Stimulated activated CD4-positive, alpha-beta T cell treated with anti-CD3 and anti-CD28 coated beads, Interleukin-4, amount 100 ng/mL, for 4 hours (primary cell): ENCODE measurements at places on chromosomes 1 and 21.

DNA sequence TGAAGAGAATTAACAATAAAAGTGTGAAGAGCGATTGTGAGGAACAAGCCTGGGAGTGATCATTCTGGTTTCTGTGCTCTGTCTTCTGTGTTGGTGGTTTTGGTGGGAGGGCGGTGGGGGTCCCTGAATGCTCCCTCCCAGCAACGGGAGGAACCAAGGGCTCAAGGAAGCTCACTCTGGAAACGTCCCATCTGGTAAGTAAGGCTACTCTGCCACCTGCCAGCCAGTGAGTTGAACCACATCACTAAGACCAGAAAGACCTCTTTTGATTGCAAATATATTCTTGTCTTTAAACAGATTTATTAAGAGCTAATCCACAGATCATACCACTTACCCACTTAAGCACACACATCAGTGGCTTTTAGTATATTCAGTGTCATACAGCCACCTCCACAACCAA, 125.0 kb downstream of the PRDM2 start:
- no peak for DNase-seq

GRCh38 chr1:30611741-30612309, 111.6 kb downstream of the MATN1 start:
- no peak for DNase-seq

GRCh38 chr1:247291161-247291560, 35.3 kb downstream of the VN1R5 start:
- DNase-seq, result no peak

DNA sequence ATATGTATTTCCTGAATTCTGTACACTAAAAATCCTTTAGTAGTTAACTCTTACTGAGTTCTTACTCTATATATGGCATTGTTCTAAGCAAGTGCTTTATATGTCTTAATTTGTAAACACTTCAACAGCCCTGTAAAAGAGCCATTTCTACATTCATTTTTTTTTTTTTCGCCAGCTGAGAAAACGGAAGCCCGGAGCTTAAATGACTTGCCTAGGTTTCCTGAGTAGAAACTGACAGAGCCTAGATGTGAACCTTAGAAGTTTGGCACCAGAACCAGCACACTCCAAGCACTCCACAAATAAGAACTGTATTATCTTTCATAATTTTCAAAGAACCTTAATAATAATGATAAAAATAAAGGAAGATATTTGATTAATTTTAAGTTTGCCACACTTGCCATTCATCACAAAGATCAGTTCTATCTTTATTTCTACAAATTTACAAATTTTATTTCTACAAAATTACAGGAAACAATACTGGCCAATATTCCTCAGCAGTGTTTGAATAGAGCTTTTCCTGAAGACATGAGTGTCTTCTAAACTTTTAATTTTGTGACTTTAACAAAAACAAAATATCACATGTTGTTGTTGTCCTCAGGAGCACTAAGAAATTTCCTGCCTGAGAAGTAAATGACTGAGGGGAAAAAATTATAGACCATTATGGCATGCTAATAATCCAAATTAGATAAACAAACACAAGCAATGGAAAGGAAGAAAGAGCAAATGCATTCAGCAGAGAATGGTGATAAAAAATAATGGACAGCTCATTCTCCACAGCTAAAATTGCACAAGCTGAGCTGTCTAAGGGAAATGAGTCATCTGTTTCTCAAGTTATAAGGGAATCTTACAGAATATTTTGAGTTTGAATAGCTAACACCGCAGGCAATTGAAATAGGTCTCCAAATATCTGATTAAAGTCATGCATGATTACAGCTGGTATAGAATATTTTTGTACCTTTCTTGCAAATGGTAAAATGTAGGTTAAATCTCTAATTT, 71.2 kb downstream of the DPYD start:
- DNase-seq, result no peak

DNA sequence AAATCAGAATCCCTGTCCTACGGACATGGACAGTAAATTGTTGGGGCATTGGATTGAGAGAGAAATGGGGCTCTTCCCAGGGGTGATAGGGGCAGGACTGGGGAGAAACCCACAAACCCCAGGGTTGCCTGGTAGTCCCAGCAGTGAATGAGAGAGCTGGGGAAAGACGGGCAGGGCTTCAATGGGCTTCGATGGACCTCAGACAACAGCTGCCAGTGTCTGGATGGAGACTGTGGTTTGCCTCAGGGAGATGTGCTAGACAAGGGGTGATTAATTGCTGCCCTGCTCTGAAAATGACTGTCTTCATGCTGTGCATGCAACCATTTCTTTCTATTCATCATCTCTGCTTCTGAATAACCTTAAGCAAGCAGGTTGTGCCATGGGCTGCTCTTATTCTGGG, 7.4 kb downstream of the GPR25 start:
- DNase-seq, result no peak

- no peak for DNase-seq
These were observed 792.3 kb upstream of the ADAMTS5 start for GRCh38 chr21:27759091-27759659.

DNA sequence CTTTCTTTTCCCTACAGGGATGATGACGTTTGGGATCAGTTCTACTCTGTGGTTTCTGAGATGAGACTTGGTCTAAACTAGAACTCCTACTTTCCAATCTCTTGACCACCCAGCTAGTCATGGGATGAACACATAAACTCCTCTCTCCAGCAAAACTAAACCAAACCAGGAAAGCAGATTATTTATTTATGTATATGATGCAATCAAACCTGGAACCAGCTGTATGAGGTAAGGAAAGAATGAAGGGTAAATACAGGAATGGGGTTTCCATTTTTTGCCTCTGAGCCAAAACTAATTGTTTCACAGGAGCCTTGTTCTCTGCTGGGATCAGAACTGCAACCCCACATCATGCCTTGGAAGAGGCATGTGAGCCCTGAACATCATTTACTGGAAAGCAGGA, 3.3 kb upstream of the AGT start:
- no peak for DNase-seq

GRCh38 chr21:45573452-45574035, 31.3 kb upstream of the SLC19A1 start:
- no peak for DNase-seq

DNA sequence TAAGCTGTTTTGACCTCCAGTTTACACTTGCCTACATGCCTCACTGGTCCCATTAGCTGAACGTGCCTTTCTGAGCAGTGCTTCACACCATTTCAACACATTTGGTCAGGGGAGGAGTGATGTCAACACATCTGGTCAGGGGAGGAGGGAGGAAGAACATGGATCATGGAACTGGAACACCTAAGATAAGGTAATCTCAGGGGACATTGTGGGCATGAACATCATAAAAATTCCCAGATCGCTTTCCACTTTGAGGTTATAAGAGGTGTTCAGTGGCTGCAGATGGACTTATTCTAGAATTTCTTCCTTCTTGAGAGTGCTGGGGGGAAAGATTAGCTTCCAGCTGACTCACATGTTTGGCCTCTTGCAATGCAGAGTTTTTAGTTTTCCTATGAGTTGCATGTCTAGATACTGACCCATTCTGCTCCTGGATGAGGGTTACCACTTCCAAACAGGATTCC, 2.0 kb downstream of the QSOX1 start:
- no peak for DNase-seq

DNA sequence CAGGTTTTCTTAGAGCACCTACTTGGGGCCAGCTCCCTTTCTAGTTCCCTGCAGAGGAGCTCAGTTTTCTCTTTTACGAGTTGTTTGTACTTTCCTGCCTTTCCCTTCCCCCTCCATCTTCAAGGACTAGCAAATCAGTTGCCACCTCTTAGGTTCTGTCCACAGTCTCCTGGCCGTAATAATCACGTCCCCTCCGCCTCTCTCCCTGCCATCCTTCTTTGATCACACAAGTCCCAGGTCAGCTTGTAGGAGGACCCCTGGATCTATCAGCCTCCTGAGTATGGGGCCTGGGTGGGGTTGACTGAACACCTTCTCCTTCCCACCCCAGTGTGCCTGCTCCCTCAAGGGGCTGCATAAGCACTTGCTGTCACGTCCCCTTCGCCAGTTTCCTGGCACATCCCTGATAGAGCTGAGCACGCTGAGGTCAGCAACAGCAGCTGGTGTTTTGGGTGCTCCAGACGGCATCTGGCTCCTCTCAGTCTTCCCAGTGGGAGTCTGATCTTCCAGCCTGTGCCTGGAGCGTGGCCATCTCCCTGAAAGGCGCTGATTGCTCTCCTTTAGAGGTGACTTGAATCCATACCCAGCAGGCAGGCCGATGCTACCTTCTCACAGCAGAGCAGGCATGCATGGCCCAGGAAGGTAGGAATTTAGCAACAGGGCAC, 216.1 kb upstream of the TMEM51 start:
- no peak for DNase-seq

DNA sequence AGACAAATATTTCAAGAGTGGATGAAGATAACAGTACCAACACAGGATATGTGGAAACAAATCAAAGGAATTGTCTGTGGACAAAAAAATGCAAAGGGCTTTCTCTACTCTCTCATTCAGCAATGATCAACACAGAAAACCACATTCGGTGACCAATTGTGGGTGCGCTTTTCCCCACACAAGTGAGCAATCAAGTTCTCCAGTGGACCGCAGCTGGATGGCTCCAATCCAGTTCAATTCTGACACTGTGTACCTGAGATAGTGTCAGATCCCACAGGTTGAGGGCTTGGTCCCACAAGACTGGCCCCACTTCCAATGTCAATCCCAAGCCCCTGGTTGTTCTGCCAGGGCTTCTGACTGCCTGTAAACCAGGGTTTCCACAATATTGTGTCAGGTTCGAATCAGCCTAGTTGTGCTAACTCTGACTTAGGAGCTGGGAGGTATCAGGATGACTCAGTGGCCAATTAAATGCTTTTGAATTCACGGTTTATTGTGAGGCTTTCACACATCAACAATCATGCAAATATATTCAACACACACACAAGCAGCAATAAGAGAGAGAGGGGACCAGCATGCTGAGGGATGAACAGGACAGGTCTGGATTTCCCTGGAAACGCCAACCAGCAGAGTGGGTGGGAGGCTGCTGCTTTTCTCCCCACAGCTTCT, 87.0 kb upstream of the BTG3 start:
- no peak for DNase-seq

- DNase-seq, result no peak
These were observed 64.7 kb downstream of the PRDM16 start for GRCh38 chr1:3133686-3134085.

DNA sequence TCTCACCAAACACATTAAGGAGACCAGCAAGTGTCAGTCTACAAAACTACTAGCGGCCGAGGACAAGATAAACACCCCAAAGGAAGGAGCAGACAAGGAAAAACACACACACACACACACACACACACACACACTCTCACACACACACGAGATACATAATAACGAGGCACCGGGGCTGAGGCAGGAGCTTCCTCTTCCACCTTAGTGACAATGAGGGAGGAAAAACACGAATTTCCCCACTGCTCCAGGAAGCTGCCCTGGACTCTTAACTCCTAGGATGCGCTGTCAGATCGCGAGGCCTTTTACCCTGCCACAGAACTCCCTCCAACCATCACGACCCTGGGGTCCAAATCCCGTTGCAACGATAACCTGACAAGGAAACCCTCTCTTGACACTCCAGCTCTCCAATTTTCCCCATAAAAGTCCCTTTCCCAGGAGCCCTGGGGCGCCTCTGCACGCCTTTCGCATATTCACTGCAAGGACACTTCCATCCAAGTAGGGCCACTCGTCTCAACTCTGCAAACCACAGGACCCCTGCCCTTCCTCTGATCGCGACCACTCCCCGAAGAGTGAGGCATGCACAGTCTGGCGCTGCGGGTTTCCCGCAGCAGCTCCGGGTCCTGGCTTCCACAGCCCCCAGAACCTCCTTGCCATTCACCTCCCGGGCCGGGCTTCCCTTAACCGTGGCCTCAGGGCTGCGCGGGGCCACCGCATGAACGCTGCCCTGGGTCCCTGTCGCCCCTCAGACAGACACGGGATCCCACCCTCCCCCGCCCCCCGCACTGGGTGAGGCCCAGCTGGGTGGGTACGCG, 581 bp downstream of the ETV3 start:
- DNase-seq, result no peak

DNA sequence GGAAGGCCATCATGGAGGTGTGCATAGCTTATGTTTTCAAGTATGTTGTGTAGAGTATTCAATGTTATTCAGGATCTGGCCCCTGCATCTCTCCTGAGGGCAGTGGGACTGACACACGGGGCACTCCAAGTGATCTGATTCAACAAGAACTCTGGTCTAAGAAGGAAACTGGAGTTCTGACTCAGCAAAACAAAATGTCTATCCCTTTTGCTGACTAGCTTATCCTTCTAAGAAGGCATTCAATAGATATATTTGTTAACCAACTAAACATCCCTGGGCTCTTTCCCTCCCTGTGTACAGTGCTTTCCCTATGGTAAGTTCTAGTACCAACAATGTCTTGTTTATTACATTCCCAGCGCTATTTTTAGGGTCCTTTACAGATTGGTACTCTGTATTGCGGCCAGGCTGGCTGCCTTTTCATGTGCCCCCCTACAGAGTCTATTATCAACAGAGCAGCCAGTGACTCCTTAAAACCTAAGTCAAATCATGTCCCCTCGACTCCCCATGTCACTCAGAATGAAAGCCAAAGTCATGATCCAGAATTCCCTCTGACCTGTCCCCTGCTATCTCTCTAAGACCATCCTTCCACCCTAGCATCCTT, 304.9 kb downstream of the KCNH1 start:
- DNase-seq, result no peak

DNA sequence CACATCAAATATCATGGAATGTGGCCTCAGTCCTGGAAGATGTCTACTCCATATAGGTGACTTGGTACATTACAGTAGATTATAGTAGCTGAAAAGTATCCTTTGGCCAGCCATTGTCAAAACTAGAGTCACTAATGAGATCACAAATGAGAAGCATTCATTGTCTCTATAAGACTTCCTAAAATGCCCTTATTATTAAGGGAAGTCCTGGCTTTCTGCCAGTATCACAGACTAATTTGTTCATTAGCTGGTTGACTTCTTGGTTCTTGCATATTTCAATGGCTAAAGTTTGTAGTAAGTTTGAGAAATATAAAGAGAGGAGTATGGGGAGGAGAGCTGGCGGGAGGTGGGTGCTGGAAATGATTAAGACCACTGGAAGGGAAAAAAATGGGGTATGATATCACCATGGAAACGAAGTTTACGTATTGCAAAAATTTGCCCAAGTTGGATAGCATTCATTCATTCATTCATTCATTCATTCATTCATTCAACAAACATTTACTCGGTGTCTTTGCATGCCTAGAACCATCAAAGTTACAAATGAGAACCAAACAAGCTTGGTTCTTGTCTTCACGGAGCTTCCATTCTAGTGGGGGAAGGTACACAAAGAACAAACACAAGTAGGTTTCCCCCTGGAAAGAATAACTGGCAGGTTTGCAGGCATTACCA, 11.7 kb upstream of the B3GALNT2 start:
- no peak for DNase-seq

- DNase-seq, result no peak
These were observed 90.2 kb upstream of the NGF start for GRCh38 chr1:115428256-115428655.

DNA sequence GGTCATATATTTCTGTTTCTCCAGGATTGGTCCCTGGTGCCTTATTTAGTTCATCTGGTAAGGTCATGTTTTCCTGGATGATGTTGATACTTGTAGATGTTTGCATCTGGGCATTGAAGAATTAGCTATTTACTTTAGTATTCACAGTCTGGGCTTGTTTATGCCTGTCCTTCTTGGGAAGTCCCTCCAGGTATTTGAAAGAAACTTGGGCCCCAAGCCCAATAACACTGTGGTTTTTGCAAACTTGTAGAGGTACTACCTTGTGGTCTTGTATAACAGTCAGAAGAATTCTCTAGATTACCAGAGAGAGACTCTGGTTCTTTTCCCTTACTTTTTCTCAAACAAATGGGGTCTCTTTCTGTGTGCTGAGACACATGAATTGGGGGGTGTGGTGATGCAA, 251.4 kb upstream of the B3GALT2 start:
- no peak for DNase-seq
